Activated naive CD8-positive, alpha-beta T cell treated with anti-CD3 and anti-CD28 coated beads, Interleukin-2, amount 50 U/mL, for 24 hours (primary cell): ENCODE measurements at places on chromosomes 2 and 18.

GRCh38 chr2:20590704-20591515 is 60.0 kb downstream of the HS1BP3 start:
- no peak for DNase-seq

- DNase-seq, result no peak
These were observed 2.8 kb upstream of the LRRFIP1 start for GRCh38 chr2:237624565-237624964.

DNA sequence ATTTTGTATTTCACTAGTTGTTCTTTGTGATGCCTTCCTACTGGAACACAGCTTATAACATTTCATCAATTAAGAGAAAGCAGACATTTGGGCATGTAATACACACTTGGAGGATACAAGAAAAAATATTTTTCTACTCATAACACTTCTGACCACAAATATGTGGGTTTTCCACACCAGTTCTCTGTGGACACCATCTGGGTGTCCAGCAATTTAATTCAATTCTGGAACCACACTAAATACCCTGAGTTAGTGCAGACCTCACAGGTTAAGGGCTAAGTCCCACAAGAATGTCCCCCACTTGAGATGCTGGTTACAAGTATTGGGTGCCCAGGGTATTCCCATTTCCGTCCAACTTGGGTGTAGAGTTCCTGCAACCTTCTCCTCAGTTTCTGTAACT is 91.1 kb upstream of the SKOR2 start:
- DNase-seq, result no peak

- no peak for DNase-seq
These were observed 548.0 kb upstream of the SALL3 start for GRCh38 chr18:78431606-78432005.

DNA sequence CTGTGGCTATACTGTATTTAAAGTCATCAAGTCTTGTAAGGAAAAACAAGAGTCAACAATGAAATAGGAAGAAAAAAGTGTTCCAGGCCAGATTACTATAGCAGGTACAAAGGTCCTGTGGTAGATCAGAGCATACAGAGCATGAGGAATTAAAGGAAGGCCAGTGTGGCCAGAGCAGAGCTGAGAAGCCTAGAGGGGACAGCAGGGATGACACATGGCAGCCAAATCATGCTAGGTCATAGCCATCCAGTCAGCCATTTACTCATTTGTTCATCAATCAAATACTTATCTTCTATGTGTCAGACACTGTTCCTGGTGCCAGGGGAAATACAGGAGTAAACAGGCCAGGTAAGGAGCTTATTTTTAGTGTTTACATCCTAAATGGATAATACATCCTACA is 24.3 kb downstream of the ADD2 start:
- DNase-seq, result no peak

DNA sequence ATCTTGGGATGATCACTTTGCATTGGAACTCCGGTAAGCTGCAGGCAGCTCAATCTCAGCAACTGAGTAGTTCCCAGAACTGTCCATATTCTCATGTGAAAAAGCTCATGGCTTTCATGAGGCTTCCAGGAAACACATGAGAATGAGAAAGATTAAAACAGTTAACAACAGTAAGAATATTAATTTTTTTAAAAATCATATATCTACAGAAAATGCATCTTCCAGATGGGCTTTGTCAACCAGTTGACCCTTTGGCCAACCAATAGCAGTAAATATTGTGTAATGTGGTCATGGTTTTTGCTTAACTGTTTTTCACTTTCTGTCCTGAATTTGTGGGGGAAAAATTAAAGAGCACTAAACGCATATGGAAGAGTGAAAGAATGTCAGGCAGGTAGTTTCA is 131.2 kb upstream of the CCDC195 start:
- no peak for DNase-seq

GRCh38 chr2:112758711-112759110 is 5.7 kb downstream of the CKAP2L start:
- DNase-seq, result no peak

GRCh38 chr2:238786379-238786778 is 61.5 kb upstream of the TWIST2 start:
- no peak for DNase-seq

GRCh38 chr2:201128933-201129505 is 13.1 kb downstream of the CFLAR start:
- peak; percentile 53 for DNase-seq

- no peak for DNase-seq
These were observed 108.4 kb upstream of the BZW1 start for GRCh38 chr2:200703127-200703925.

DNA sequence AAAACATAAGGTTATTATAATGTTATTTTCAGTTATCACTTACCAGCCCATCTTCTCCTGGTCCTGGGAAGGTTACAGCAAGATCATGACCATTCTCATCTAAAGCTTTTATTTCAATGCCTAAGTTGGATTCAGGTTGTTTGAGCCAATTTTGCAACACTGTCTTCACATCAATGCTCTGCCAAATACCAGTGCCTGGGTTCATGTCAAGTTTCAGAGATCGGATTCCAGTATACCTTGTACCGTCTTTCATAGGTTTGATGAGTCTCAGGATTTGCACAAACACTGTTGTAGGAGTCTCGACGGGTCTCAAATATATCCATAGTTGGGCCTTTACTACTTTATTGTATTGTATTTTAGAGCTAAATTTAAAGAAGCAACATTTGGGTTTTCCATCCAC is 2.5 kb downstream of the MSTN start:
- DNase-seq, result no peak

- DNase-seq, result no peak
These were observed 153.8 kb downstream of the MAP2 start for GRCh38 chr2:209577376-209578357.

DNA sequence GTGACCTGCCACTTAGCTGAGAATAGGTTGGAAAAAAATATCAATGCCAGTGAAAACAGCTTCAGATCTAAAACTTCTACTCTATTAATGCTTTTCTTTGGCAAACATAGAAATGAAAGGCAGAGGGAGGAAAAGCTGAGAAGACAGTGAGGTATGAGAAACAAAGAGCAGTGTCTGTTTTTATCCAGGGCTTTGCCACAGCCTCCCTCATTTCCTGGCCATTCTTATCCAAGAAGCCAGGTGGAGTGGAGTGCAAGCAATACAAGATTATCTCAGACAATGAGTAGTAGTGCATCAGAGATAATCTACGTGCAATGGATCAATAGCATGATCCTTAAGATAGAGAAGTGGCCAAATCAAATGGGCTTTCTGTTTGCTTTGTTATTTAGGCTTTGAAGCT is 808.7 kb upstream of the PIK3C3 start:
- DNase-seq, result no peak

DNA sequence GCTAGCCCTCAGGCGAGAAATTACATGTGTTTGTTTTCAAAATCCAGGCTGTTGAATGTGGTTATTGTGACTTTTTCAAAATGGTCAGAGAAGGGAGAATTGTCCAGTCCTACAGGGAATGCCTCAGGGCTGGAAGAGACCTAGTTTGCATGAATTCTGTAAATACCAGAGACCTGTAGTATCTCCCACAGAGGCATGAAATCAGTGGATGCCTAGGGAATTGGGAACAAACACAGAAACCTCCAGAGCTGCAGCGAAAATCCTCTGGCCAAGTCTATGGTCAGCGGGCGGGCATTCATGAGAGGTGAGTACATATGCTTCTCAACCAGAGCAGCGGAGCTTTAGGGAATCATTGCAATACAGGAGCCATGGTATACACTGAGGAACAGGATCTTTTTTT is 1596.5 kb upstream of the NXPH2 start:
- no peak for DNase-seq

DNA sequence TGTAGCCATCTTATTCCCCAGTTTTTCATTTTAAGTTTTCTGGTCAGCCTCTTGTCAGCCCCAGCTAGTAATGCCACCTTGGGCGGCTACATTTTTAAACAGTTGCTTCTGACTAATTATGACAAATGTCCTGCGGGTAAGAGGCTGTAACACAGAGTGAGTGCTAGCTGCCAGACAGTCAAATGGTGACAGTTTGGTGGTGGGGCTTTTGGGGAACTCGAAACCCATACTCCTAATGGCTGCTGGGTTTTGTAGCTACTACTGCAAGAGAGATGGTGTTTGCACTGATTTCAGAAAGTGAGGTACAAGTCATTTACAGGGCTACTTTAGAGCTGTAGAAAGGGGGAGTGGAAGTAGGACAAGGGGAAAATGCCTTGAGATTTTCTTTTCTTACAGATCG is 48.2 kb downstream of the ZCCHC2 start:
- DNase-seq, result no peak

GRCh38 chr2:12014088-12014960 is 267.9 kb downstream of the LPIN1 start:
- DNase-seq, result no peak

DNA sequence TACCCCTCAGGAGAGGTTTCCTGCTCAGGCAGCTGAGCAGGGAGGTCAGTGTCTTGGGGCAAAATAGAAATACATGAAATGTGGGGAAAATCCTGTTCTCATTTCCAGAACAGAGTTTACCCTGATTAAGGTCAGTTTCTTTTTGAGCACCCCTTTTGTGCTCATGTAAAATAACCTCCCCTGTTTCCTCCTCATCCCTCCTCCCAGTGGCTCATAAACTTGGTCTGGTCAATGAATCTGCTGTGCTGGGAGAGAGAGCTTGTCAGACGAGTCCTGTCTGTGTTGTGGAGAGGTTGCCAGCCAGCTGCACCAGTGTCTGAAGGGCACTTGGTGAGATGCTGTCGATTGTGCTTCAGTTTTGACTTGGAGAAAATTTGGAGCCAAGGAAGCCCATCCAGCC is 48.6 kb downstream of the NTSR2 start:
- no peak for DNase-seq

GRCh38 chr18:75363446-75364225 is 63.9 kb downstream of the SMIM21 start:
- DNase-seq, result no peak

GRCh38 chr2:171271971-171272436 is 111.3 kb upstream of the TLK1 start:
- no peak for DNase-seq

DNA sequence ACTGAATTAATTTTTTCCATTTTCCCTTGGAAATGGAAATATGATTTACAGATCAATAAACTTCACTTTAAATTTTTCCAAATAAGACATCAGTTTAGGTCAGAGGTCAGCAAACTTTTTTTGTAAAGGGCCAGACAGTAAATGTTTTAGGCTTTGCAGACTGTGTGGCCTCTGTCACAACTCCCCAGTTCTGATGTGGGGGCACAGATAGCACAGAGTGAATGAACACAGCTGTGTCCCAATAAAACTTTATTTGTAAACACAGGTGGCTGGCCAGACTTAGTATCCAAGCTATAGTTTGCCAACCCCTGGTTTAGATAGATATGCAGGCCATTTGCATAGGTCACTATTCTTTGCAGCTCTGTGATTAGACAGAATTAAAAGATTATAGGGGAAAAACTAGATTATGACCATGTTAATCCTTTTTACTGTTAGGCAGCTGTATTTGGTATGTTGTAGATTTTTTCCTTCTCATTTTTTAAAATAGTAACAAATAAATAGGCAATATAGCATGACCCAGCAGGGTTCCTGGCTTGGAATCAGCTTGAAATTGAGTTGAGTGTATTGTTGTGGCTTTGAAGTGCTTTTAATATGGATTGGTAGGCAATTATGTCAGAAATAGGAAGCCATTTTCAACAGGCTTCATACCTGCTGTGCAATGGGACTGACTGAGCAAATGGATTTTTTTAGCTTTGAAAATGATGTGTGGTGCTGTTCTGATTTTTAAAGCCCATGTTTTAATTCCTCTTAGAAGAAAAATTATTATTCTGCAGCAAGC is 59.7 kb downstream of the WDSUB1 start:
- DNase-seq, result no peak

DNA sequence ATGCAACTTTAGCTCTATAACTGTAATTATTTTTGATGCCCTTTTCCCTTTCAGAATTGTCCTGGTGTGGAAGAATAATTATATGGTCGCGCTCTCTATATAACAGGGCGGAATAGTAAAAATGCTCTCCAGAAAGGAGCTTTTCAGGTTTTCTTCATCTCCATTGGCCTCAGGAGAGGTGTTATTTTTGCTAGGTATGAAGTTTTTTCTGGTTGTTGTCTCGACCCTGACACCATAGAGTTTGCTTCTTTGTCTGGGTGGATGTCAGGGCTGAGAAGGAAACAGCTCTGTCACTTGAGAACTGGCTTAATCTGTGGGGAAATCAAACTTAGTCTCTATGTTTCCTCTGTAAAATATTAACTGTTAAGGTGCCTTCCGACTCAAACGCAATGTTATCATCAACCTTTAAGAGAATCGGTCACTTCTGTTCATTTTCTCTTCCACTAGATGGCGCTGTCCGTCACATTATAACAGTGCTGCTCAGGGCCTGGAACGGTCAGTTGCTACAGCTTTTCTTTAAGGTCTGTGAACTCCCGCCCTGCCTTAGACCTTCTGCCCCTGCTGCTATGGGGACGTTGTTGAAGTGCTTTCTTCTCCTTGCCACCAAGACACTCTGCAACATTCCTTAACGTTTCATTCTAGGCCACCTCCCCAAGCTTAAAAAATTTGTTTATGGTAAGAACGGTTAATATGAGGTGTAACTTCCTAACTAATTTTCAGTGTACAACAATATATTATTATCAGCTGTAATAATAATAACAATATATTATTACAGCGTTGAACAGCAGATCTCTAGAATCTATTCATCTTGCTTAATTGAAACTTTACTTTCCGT is 23.8 kb upstream of the SERPINB12 start:
- peak; percentile 45 for DNase-seq

GRCh38 chr18:50853863-50854271 is 25.1 kb upstream of the ME2 start:
- DNase-seq, result no peak

DNA sequence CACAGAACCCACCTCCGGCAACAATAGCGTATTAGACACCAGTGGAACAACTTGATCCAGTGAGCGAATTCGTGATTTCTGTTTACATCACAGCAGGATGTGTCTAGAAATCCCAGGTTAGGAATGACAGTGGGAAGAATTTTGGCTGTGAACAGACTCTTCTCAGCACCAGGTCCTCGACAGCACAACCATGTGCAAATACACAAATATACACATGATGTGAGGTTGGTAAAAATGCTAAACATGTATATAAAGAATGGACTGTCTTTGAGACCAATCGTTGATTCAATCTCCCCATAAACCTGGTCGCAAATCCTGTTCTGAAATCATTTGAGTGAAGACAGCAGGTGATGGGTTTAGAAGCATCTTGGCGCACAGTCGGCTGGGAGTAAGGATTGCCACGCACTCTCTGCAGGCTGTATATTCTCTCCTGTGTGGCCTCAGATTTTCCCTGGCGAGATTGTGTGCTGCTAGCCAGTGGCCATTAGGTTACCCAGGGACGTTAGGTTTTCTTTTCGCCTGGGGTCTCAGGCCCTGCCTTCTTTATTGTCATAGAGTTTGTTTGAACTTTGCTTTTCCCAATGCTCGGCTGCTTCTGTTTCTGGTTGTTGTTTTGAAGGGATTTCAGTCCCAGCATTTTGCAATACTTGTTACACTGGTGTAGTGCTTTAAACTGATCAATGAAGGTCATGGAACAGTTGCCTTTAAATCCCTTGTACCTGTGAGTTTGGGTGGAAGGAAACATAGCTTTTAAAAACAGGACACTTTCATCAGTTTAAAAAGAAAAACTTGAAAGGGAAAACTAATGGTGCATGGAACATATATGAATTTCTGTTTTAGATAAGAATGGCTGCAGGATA is 147.3 kb downstream of the ALPK2 start:
- DNase-seq, result no peak

GRCh38 chr2:103139628-103140268 is 377.9 kb downstream of the TMEM182 start:
- DNase-seq, result no peak
